ENCODE measurements at places on chromosomes 11 and 22. TPM values are rescaled to one million over a fixed set of nuclear protein-coding genes. Genes with fewer than 3 reads are reported as not detected.

CENPM gene
- total RNA-seq: 21.0 TPM

KCNK4 gene
- total RNA-seq: under 0.01 TPM

BLID gene
- 6.6 TPM for total RNA-seq

GAS2 gene
- 0.66 TPM for total RNA-seq

CERK gene
- 19.7 TPM for total RNA-seq

MGAT3 gene
- 0.57 TPM for total RNA-seq

MS4A15 gene
- total RNA-seq: not detected

TMEM191C gene
- 0.88 TPM for total RNA-seq
